Thoracic aorta (tissue), 2 donors: ENCODE measurements at places on chromosomes 7 and 10. TPM values are rescaled to one million over a fixed set of nuclear protein-coding genes. Genes with fewer than 3 reads are reported as not detected.

MYL10 gene
- not detected for total RNA-seq

- DNase-seq, result no peak
- peaks cover 28% of the 10 kb centered on the region for H3K4me1 ChIP-seq
- no peaks in the 10 kb centered on the region for H3K27me3 ChIP-seq
- H3K36me3 ChIP-seq, result no peaks in the 10 kb centered on the region
- H3K27ac ChIP-seq, result no peak overlapping the region
Observed at GRCh38 chr10:61792921-61793320, 108.6 kb upstream of the ARID5B start.

NUTM2D gene
- total RNA-seq, result 11.8 TPM

- H3K27ac ChIP-seq, result no peak overlapping the region
- H3K4me3 ChIP-seq, result no peak overlapping the region
- H3K36me3 ChIP-seq, result no peaks in the 10 kb centered on the region
- H3K4me1 ChIP-seq, result no peaks in the 10 kb centered on the region
- no peaks in the 10 kb centered on the region for H3K27me3 ChIP-seq
- no peak for DNase-seq
Observed at GRCh38 chr10:49690698-49691356, 11.4 kb downstream of the C10orf53 start.

TFR2 gene
- total RNA-seq, result 1.9 TPM

GRCh38 chr10:49270565-49270964, 28.4 kb upstream of the C10orf71 start:
- H3K4me1 ChIP-seq, result peaks cover 4% of the 10 kb centered on the region
- DNase-seq, result no peak
- no peak overlapping the region for H3K27ac ChIP-seq
- no peak overlapping the region for H3K4me3 ChIP-seq
- no peaks in the 10 kb centered on the region for H3K36me3 ChIP-seq
- H3K27me3 ChIP-seq, result no peaks in the 10 kb centered on the region

GRCh38 chr10:86263209-86263608, 103.4 kb downstream of the GRID1 start:
- no peaks in the 10 kb centered on the region for H3K4me1 ChIP-seq
- peak overlapping the region; percentile 7 for H3K4me3 ChIP-seq
- H3K27ac ChIP-seq, result no peak overlapping the region
- no peaks in the 10 kb centered on the region for H3K36me3 ChIP-seq
- no peak for DNase-seq

DNA sequence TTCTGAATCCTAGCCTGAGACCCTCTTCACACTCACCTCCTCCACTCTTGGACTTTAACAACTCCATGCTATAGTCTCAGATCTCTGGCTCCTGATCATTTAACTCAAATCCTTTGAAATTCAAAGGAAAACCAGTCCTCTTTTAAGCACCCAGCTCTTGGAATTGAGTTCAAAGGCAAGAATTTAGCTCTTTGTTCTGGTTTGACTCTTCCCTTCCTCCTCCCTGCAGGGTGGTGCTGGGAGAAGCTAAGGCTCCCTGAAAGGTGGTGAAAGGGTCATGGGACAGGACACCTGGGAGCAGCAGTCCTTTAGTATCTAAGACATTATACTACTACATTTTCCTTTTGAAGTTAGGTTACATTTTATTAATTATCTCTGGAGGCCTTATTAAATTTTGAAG, 259.4 kb downstream of the CCSER2 start:
- no peaks in the 10 kb centered on the region for H3K4me1 ChIP-seq
- H3K27me3 ChIP-seq, result no peaks in the 10 kb centered on the region
- H3K27ac ChIP-seq, result no peak overlapping the region
